ENCODE measurements at places on chromosomes 1 and 21.

DNA sequence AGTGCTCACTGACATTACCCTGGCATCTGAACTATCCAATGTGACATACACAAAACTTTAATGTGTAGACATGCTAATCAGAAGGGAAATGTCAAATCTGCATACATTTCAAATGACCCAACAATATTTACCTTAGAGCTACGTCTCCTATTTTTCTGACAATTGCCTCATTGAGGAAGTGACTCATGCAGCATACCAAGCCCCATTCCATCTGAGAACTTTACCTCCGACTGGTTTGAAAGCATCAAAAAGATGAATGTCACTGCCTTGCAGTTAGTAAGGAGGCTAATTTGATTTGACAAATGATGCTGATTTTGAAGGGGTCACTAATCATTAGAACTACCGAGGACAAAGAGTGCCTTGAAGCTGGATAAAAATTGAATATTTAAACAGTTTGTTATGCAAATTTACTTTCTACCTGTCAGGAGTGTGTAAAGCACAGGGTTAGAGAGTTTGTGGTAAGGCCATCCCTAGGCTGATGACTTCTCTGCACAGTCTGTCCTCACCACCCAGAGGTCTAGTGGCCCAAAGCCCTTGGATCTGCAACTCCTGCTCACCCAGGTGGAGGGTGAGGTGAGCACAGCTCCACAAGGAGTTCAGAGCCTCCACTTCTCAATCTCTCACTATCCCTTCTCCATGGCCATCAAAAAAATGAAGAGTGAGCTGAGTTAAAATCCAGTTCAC, 500.3 kb upstream of the C1orf87 start:
- no peak for DNase-seq

GRCh38 chr1:100387209-100387608, 34.9 kb downstream of the CDC14A start:
- DNase-seq: no peak

- no peak for DNase-seq
Observed at GRCh38 chr21:45530423-45531113, 11.7 kb downstream of the SLC19A1 start.

DNA sequence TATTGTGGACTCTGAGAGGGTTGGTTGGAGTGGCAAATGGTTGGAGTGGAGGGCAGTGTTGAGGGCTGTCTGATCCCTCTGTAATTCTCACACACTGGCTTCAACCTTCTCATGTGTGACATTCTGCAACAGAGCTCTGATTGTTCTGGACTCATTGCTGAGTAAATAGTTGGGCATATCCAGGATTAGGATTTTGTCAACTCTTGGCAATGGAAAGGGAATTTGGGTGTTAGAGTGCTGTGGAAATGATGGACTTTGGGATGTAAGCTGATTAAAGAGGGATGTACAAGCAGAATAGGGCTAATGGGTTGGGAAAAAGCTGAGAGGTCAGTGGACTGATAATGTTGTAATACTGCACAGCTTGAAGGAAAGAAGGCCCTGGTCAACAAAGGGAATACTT, 16.5 kb downstream of the TLCD4 start:
- no peak for DNase-seq

- DNase-seq: no peak
Observed at GRCh38 chr1:34914958-34915357, 14.5 kb downstream of the DLGAP3 start.

- DNase-seq: no peak
Observed at GRCh38 chr1:39720094-39720999, 18.3 kb upstream of the PPIE start.

- DNase-seq: no peak
Observed at GRCh38 chr1:207259391-207259790, 62.1 kb upstream of the CD55 start.

DNA sequence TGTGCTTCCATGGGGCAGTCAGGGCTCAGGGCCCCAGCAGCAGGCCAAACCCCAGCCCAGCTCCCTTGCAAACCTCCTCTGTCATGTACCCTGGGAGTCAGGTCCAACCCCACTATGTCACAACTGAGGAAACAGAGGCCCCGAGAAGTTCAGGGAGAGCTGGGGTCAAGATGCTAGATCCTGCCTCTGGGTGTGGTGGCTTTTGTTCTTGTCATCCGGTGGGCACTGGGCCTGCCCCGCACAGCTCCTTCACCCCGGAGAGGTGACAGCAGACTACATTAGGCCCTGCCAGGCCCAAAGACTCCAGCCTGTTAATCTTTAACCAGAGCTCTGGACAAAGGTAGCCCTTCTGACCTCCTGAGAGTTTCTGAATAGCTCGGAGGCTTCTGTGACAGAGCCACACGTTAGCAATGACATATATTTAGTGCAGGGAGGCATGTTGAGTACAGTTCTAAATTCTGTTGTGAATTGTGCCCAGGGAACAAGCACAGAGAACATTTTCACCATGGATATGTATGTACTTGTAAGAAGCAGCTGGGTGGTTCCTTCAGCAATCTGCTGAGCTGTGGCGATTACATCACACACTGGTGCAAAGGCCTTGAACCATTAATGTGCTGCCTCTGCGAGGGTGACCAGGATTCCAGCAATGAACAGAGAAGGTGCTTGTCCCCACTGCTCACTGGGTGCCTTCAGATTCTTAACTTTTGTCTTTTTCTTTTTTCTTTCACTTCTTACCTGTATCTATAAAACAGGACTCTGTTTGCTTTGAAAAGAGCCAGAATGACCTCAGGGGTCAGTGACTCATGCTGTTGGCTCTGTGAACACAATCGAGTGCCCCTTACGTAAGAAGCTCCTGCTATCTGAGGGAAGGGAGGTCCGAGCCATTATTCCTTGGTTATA, 102.8 kb downstream of the RHOU start:
- no peak for DNase-seq

DNA sequence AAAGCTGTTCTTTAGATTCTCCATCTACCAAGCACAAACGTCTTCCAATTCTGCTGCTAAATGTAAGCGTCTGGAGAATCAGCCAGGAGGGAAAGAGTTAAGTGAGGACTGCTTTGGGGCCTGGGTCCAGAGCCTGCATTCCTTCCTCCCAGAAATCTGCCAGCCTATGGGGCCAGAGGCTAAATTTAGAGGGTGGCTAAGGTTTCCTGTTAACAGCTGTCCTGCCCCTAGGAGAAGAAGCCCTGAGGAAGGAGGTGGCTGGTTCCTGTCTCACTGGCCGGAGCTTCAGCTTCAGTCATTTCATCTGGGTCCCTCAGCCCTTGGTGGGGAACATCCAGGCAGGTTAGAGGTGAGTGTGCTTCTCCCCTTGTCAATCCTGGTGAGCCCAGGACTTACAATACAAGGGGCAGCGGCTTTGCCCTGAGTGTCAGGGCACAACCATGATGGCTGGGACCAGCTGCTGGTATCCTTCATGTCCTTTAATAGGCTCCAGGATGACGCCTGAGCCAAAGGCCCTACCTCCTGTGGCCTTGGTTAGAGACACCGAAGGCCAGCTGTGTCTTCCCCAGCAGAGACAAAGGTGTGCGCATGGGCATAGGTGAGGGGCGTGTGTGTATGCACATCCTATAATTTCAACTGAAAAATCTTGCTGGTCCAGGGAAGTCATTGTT, at the start of gene STYXL2:
Gene STYXL2 (plus strand): TSS at position 230 of the 671 bp plus-strand sequence. CDS start 775 bp downstream, outside the sequence.
- DNase-seq: no peak

All from T-helper 9 cell (primary cell).